ENCODE measurements at places on chromosomes 5 and 9.

DNA sequence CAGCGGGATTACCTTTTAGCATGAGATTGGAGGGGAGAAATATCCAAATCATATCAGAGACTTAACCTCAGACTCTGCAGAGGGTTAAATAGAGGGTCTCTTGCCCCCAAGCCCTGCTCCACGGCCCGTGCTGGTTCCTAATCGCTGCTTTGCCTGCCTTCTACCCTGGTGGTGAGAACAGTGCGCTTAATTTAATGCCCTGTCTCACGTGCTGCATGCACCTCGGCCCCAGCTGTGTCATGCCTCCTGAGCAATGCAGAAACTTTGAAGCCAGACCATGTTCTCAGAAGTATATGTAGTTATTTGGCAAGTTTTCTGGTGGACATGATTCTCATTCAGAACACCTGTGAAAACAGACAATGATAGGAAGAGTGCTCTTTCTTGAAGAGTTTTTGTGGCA lies 1.4 kb downstream of the OTULIN start:
- DNase-seq, result no peak

- no peak for DNase-seq
Measured at GRCh38 chr5:54480296-54480695, 24.8 kb downstream of the HSPB3 start.

DNA sequence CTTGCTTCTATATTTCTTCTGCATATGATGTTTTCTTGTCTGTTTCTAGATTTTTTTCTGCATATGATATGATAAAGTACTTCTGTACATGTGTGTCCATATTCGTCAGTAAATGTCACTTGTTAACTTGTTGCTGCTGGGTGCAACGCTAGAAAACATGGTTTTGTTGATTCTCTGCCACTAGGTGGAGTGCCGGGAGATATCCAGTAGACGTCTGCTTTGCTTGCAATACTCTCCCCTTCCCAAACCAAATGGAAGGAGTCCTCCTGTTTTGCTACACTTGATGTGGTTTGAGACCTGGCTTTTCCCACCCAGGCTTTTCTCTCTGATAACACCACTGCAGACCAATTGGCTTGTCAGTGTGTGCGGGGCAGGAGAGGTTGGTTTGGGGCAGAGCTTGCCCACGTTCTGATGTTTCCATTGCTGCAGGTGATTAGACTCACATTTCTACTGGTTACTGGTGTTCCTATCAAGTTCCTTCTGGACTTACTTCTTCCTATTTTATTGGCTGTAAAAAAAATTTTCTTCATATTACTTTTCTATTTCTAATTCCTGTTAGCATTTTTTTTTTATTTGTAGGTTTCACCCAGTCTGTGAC lies 900.0 kb upstream of the CDH10 start:
- DNase-seq, result no peak

GRCh38 chr5:138949988-138950387 lies 74.9 kb upstream of the LRRTM2 start:
- no peak for DNase-seq

- DNase-seq, result peak; percentile 6
Measured at GRCh38 chr5:58849921-58850667, 267.2 kb downstream of the RAB3C start.

DNA sequence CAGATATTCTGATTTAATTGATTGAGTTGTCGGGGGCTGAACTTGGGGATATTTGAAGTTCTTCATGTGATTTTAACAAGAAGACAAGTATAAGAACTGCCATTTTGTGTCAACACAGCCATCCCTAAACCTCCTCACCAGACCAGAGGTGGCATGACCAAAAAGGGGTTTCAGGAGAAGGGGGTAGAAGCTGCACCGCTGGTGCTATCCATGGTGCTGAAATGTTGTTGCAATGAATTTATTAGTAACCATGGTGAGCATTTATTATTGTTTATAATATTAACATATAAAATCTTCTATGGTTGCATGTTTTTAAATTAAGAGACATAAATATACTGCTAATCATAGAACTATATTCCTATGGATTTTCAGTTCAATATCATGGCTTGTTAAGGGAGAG lies 72.3 kb downstream of the GNA14 start:
- DNase-seq, result no peak

GRCh38 chr9:89719202-89719601 lies 114.4 kb downstream of the GADD45G start:
- no peak for DNase-seq

GRCh38 chr5:176630681-176631222 lies 277 bp downstream of the EIF4E1B start:
- DNase-seq, result no peak

All from GM12891 (cell line).